ENCODE measurements at places on chromosomes 12 and 14.
A peak's percentile ranks its signal among the peaks of the same experiment; 100 is the strongest.

GRCh38 chr12:25705261-25705660, 152.2 kb upstream of the LMNTD1 start:
- no peak for DNase-seq

- DNase-seq, result no peak
These were observed 3.1 kb downstream of the LHX5 start for GRCh38 chr12:113468365-113469223.

DNA sequence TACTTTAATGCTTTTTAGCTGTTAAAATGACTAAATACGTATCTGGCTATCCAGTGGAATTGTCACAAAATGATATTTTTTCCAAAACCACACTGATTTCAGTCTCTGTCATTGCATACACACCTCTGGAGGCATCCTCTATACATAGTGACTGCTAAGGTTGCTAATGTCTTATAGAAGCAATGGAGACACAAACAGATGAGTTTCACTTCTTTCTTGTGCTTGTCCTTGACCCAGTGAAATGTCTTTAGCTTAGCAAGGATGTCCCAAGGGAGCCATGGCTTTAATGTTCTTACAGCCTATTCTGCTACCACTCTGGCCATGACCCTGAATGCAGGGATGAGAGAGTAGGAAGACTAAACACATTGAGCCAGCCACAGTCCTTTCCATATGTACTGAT, 90.3 kb downstream of the TPH2 start:
- DNase-seq, result no peak

DNA sequence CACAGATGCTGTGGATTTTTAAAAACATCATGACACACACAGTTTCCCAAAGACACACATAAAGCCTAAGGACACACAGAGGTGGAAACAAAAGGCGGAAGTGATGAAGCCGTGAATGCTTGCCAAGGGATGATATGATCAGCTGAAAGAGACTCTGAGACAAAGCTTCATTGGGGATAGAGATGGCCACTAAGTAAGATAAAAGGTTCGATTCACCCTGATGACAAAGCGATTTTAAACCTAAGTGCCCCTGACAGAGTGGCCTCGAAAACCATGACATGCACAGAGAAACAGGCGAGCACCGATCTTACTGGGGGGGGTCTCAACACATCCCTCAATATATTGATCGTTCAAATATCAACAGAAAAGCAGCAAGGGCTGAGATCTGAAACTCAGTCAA, 20.3 kb upstream of the EIF5 start:
- no peak for DNase-seq

DNA sequence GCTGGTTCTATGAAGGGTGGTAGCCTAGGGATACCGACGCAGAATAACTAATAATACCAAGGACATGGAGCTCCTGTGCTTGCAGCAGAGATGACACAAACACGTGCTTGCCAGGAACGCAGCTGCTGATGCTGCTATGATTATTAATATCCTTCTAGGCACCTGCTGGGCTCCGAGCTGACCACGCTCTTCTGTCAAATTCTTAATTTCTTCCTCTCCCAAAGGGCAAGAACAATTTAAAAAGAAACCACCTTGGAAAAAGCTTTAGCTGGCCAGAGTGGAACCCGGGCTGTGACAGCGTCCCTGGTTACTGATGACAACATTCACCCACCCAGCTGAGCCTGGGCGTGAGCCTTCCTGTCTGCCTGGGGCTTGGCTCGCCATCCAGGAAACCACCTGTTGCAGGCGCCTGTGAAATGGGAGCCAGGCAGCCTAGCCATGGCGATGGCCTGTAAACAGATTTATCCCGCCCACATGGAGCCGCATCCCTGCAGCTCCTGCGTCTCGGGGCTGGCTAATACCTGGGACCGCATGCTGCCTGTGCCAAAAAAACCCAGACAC, 28.8 kb downstream of the CLMN start:
- DNase-seq, result peak; percentile 51

DNA sequence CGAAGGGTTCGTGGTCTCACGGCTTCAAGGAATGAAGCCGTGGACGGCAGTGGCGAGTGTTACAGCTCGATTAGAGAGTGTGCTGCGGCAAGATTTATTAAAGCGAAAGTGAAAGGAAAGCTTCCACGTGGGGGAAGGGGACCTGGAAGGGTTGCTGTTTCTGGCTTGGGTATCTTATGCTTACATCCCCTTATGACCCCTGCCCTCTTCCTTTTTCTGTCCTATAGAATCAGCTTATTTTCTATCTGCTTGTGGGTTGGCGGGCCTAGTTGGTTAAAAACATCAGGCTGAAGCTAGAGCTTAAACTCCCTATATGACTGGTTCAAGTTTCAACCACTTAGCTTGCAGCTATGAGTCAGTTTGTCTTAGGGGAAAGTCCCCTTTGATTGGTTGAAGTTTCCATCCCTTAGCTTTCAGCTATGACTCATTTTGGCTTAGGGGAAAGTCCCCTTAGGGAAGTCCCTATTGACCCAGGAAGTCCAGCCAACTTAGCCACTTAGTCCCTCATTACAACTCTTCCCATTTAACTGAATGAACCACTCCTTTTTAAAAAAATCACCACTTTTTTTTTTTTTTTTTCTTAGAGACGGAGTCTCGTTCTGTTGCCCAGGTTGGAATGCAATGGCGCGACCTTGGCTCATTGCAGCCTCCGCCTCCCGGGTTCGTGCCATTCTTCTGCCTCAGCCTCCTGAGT, 1494.7 kb upstream of the TMEM132C start:
- peak; percentile 63 for DNase-seq

- no peak for DNase-seq
These were observed 19.5 kb upstream of the GAS2L3 start for GRCh38 chr12:100553936-100554335.

DNA sequence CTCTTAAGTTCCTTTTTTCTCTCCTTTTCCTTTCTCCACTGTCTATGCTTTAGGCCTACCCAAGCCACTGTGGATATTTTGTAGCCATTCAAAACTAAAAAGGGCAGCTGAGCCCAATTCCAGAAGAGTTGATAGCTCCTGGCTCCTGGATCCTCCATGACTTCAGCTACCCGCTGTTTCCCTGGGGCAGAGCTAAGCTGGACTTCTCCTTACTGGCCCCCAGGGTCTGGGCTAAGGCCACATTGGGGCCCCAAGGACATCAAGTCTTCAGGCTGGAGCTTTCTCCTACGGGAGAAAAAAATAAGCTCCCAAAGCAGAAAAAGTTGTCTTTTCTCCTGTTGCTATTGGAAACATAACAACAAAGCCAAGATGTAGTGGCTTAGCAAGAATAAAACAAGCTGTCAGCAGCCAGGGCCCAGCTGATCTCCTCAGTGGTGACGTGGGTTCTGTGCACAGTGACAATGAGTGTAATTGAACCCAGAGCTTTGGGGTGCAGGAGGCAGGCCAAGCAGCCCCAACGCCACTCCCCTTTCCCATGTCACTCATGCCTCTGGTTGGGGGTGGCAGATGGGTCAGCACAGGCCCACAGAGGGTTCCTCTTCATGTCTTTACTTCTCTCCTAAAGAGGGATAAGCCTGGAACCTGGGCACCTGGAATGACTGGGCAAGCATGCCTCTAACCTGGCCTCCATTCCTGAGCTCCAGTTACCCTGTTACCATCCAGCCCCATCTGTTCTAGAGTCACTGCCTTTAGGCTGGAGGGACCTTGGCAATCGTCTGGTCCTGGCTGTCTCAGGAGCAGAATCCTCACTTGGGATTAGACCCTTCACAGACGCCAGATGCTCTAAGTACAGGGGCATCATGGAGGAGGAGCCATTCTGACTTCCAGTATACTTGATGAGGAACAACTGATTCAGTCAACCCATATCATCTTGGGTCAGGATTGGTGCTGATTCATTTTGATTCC, 171.2 kb downstream of the ZFP36L1 start:
- DNase-seq, result no peak

DNA sequence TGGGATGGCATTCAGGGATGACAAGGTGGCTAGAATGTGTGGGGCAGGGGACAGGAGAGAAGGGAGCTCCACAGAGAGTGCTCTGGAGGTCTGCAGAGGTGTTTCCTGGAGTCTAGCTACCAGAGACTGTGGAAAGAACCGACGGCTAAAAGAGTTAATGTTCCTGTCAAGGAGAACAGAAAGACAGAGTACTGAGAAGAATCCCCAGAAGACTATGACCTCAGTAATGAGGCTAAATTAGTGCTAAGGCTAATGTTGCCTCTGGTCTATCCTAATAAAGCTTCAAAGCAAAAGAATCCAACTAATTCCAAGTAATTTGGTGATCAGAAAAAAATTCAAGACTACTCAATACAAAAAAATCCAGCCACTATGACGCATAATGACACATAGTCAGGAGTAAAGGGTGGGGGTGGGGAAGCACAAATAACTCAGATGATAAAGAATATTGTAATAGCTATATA, 44.7 kb downstream of the FERMT2 start:
- peak; percentile 30 for DNase-seq

DNA sequence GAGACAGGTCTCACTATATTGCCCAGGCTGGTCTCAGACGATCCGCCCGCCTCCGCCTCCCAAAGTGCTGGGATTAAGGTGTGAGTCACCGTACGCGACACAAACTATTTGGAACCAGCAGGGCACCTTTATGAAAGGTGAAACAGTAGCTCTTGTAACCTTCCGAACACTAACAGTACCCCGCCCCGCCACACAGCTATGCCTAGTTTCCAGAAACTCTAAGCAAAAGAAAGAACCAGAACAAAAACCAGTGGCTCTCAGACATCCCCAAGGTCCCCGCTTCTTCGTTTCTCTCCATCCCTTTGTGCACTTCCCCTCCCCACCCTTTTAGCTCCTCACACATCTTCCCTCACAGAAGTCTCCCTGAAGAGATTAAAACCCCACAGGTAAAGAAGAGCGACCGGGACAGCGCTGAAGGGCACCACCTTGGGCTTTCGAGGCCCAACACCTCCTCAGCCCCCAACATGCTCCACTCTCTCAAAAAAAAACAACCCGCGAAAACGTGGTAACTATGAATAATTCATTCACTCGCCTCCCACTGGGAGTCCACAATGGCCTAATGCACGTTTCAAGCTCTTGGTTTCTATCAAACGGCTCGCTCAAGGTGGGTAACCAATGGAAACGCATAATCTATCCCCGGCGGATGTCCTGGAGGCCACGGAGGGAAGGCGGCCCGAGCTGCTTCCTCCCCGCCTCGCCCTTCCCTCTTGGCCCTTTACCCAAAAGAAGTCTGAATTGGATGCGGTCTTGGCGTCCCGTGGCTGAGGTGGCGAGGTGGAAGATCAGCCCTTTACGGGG, 877 bp downstream of the BAG5 start:
- peak; percentile 47 for DNase-seq

DNA sequence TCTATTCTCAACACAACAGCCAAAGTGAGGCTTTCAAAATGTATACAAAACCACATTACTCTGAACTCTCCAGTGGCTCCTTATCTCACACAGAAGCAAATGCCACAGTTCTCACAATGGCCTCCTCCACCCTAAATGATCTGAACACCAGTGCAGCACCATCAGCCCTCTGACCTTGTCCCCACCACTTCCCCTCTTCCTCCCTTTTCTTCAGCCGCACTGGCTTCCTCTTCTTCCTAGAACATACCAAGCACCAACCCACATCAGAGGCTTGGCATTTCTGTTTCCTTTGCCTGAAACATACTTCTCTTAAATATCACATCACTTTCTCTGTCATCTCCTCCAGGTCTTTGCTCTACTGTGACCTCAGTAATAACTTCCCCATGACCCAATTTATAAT, 66.3 kb downstream of the GPR135 start:
- peak; percentile 53 for DNase-seq

- DNase-seq, result no peak
These were observed 43.1 kb downstream of the SOX5 start for GRCh38 chr12:23906329-23906728.

- no peak for DNase-seq
These were observed at the start of gene NKX2-1 for GRCh38 chr14:36519431-36520321. NKX2-1 (minus strand) TSS chr14:36520232; CDS start chr14:36520129, 103 bp downstream.

GRCh38 chr12:112573141-112573540, 154.4 kb downstream of the PTPN11 start:
- no peak for DNase-seq

- DNase-seq, result no peak
These were observed 954 bp downstream of the HAUS4 start for GRCh38 chr14:22955702-22956569.

DNA sequence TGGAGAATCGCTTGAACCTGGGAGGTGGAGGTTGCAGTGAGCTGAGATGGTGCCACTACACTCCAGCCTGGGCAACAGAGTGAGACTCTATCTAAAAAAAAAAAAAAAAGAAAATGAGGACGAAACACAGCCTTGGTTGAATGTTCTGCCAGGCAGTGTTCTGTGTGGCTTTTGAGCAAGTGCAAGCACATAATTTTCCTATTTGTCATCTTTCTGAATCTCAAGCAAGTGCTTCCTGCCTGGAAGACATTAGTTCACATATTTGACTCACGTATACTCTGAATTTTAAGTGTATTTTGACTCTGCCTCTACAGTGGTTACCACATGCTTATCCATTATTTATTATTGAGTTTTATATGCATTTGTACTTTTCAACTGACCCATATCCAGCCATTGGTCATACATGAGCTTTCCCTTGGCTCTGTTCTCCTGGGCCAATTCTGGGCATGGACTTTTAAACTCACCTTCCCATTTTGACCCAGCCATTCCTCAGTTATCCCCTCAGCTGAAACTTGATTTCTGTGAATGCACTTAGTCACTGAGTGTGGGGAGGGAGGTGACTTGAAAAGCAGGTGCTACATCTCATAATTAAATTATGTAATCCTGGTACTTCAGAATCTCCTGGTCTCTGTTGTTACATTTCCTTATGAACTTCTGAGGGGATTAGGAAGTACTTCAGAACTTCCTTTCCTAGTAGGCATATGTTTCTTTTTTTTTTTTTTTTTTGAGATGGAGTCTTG, 8.1 kb downstream of the OR10G2 start:
- DNase-seq, result no peak

- no peak for DNase-seq
These were observed 66.0 kb upstream of the ATP2B1 start for GRCh38 chr12:89774645-89775044.

DNA sequence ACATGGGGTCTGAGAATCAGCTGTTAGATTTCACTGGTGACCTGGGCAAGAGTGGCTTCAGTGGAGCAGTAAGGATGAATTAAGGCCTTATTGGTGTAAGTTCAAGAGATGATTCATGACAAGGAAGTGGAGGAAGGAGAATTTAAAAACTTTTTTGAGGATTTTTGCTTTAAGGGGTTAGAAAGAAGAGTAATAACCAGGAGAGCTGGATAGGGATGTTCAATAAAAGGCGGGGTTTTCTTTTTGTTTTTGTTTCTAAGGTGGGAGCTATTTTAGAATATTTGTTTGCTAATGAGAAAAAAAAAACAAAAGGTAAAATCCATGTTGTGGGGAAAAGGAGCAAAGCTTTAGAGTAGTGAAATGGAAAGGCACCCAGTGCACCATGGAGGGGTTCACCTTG, 15.2 kb upstream of the TUBA1B start:
- no peak for DNase-seq

Data from suppressor macrophage treated with lipopolysaccharide for 1 hour (primary cell).